Left ventricle myocardium inferior (tissue), 1 donor: ENCODE measurements at places on chromosomes 16 and 17. TPM values are rescaled to one million over a fixed set of nuclear protein-coding genes. Genes with fewer than 3 reads are reported as not detected.

DNA sequence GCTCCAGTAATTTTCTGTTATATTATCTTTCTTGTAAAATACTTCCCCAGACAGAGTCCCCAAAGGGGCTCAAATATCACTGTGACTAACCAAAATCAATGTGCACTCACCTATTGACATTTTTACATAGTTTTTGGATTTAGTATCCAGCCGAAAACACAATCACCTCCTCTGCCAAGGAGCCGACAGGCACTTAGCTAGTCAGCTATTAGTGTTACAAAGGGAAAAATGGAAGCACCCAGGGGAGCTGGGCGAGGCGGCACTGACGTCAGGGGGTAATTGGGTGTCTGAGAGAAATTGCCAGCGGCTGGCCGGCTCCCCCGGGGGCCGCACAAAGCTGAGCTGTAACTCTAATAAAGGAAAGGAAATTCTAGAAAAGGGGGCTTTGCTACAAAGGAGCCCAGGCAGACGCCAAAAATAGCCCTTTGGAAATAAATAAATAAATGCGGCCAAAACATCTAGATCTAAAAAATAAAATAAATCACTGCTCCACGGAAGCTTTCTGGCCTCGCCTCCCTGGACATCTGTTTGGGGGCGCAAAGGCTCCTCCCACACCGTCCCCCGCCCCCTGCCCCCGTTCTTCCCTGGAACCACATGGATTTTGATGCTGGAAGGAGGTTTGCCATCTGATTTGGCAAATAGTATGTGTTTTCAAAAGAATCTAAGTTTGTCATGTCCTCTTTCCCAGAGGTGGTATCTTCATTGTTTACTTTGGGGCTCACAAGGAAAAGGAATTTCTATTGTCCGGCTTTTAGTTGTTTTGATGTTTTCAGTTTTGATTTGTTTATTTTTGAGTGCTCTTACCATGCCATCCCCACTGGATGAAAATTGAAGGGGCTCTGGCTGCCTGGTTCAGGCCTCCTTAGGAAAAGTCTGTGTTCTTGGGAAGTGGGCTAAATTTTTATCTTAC is 156.7 kb downstream of the ZNF423 start:
- DNase-seq = peak; percentile 72

- DNase-seq = no peak
These were observed 23.4 kb upstream of the SKAP1 start for GRCh38 chr17:48453447-48453846.

DNA sequence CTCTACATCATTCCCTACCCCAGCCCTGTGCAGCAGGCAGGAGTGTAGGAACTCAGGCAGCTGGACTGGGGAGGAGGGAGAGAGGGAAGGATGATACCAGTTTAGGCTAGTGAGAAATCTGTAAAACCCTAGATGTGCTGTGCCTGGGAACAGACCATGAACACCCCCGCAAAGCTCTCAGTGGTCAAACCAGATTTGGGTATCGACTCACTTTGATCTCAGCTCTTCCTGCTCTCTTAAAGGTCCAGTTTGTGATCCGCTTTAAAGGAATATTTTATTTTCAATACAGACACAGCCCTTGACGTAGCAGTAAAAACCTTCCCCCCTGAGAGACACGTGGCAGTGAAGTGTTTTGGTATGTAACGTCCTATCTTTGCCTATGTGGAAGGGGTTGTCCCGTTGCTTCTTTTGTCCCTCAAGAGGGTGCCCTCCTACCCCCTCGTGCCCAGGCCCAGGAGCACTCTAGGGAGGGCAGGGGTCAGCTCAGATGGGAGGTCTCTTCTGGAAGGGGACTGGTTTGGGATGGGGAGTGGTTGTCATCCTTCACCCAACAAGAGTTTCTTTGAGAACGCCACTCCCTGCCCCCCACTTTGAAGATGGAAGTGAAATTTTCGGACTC is 19.3 kb upstream of the TBX2 start:
- DNase-seq = no peak

GRCh38 chr17:54307351-54307750 is 484.6 kb downstream of the KIF2B start:
- DNase-seq = no peak

- DNase-seq = no peak
These were observed 24.3 kb upstream of the DNAI2 start for GRCh38 chr17:74249590-74250270.

DNA sequence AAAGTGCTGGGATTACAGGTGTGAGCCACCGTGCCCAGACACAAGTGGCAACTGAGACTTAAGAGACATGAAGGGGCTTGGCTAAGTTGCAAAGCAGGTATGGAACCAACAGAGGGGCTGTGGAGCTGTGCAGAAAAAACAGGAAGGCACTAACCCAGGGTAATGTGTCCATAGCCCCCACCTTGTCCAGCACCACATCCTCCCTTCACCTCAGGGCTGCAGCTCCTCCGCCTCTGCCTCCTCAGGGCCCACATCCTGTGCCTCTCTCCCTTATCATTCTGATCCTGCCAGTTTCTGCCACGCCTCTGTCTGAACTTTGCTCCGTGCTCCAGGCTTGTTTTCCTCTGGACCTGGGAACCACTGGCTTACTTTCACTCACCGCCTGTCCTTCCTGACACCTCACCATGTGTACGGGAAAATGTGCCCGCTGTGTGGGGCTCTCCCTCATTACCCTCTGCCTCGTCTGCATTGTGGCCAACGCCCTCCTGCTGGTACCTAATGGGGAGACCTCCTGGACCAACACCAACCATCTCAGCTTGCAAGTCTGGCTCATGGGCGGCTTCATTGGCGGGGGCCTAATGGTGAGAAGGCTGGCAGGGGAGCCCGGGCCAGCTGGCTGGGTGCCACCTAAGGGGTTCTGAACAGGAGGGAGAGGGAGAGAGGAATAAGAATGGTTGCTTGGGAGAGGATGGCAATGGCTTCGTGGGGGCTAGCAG is at the start of gene TM4SF5:
Gene TM4SF5, plus strand, starts transcription at position 368 of the 716 bp plus-strand sequence. Its CDS starts 37 bp downstream, at position 405.
- no peak for DNase-seq

The KRTAP1-5 gene
- total RNA-seq = not detected

GRCh38 chr17:78497115-78497540 is 80.1 kb downstream of the DNAH17 start:
- DNase-seq = peak; percentile 69

GRCh38 chr17:38917259-38917658 is 8.2 kb upstream of the LASP1NB start:
- DNase-seq = no peak

DNA sequence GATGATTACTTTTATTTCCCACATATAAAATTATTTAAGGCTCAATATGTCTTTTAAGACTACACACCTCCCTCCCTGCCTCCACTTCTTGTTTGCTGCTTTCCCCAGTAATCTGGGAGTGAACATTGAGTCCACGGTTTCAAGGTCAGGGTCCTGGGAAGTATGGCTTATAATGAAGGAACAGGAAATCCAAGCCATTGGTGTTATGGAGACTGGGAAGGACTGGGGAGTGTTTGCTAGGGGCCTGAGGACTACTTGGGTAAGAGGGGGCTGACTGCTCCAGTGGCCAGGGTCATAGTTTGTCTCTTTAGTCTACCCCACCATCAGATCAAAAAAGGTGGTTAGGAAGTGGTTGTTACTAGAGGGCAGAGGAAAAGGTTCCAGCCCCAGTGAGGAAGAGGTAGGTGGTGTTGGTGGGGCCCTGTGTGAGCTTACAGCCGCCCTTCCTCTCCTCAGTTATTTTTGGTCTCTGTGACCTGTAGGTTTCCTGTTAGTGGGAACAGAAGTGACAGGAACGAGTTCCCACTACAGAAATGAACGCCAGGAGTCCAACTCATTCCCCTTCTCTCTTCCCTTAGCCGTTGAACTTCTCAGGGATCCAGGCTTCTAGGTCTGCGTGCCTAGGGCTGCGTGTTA is 742 bp upstream of the SLC16A13 start:
- no peak for DNase-seq

The MAP2K6 gene
- total RNA-seq = 2.0 TPM
